WTC11 (cell line): ENCODE measurements at places on chromosomes 4 and X.
A peak's percentile ranks its signal among the peaks of the same experiment; 100 is the strongest.

DNA sequence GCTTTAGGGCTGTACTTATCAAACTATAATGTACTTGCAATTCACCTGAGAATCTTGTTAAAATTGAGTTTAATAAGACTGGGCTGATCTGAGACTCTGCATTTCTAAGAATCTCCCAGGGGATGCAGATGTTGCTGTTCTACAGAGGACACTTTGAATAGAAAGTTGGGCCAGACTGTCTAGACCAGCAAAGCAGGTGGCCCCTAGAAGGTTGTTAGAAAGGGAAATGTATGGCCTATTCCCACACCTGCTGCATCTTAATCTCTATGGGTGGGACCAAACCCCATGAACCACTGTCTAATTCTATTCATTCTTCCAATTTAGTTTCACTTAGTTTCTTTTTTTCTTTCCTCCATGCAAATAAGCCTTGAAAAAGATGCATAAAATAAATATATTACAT lies 413.2 kb upstream of the TECRL start:
- DNase-seq, result no peak

DNA sequence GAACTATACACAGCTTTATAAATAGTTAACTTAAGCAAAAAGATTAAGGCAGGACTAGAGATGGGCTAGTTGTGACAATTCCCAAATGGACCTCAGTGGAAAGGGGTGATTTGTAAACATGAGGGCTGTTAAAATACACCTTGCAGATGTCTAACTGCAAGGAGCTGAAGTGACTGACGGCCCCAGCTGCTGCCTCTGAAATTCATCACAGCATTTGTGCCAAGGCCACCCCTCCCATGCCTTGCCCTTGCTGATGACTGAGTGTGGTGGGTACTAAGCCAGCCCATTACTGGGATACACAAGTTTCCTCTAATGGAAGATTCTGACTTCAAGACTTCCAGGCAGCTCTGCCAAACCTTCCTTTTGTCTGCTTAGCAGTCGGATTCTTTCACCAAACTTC lies 23.7 kb upstream of the EGFL6 start:
- no peak for DNase-seq

GRCh38 chr4:127829014-127829413 lies 46.9 kb downstream of the HSPA4L start:
- DNase-seq, result no peak

- no peak for DNase-seq
Observed at GRCh38 chr4:173170182-173170778, 1.7 kb downstream of the GALNT7 start.

- DNase-seq, result no peak
Observed at GRCh38 chr4:41883988-41884734, 51.1 kb upstream of the TMEM33 start.

DNA sequence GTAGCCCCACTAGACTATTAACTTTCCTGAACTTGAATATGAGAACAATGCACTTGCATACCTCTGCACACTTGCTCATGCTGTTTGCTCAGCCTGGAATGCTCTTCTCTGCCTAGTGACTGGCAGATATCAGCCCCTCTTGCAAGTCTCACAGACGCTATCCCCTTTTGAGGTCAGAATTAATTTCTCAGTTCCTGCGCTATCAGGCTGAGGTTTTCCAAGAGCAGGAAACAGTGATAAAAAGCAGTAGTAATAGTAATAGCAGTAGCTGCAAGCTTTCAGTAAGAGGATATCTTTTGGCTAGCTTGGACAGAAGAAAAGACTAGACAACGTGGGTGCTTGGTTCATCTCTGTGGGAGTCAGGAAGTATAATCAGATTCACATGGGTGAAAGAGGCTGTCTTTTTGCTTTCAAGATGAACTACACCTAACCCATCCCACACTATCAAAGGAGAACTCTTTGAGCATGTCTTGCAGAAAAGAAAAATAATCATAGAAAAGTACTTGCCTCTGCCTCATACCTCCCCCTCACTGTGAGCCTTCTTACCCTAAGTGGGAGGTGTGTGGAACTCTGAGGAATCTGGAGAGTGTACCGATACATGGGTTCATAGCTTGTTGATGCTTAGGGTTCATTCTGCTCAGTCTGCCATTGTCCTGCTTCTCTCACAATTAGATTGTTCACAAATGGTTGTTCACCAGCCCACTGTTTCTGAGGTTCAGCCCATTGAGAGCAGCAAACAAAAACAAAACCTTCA lies 11.3 kb upstream of the DRP2 start:
- no peak for DNase-seq

DNA sequence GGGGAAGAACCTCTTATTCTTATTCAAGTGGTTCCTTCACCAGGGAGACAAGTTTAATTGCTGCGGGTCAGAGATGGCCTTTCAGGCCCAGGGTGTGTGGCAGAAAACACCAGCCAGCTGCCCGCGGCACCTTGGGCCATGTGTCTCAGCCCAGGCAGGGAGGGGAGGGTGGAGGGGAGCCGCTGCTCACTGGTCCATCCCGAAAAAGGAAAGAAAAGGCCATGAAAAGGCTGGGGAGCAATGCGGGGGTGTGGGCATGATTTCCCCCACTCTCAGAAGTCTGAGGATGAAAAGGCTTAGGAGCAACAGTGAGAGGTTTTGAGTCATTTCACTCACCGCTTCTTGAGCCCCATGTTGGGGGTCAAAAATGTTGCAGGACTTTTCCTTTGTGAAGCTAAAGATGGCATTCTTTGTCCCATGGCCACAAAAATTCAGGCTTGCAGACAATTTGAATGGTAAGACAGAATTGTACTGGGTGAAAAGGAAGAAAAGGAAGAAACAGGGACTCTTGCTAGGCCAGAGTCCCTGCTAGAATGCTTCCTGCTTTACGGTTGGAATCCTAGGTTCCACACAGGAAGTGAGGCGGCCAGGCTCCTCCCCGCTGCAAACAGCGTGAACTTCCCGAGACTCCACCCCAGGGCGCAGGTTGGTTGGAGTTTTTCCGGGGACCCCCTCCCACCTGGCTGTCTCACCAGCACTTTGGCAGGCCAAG lies 17.4 kb upstream of the FAM47E start:
- peak; percentile 53 for DNase-seq

GRCh38 chr4:48470570-48470969 lies 12.6 kb upstream of the SLC10A4 start:
- no peak for DNase-seq

DNA sequence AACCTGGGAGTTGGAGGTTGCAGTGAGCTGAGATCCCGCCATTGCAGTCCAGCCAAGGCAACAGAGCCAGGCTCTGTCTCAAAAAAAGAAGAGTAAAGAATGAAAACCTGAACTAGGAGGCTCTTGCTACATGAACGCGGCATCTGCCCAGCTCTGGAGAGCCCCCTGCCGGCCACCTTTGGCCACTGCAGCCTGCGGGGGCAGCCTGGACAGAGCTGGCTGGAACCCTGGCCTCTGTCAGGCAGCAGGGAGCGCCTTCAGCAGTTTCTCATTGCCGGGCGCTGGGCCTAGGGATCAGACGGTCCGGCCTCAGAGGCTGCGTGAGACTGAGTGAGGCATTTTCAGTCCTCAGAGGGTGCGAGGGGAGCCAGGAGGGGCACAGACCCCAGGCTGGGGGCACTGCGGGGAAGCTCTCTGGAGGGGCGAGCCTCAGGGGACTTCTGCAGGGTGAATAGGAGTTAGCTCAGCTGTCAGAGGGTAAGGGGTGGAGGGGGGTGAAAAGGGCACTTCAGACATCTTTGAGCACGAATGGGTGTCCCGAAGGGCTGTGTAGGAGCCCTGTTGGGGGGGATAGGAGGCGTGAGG lies 17.5 kb downstream of the DOK7 start:
- DNase-seq, result peak; percentile 95

- DNase-seq, result no peak
Observed at GRCh38 chr4:145183023-145183422, 2.6 kb upstream of the OTUD4 start.

GRCh38 chrX:15242899-15243555 lies 26.9 kb downstream of the ASB9 start:
- no peak for DNase-seq

- no peak for DNase-seq
Observed at GRCh38 chr4:184250795-184251669, 33.4 kb upstream of the ENPP6 start.

DNA sequence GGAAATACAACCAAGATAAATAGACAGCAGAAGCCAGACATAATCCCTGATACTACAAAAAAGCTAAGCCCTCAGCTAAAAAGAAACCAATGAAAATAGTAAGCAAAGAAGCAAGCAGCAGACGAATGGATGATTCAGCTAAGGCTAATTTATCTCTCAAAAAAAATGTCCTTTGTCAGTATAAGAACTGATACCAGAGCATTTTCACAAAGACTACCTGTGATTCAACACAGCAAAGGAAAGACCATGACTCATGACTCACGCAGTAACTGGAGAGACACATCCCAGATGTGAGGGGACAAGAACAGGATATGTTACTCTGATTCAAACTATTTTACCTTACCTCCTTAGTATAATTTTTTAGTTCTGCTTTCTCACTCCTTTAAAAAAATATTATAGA lies 22.7 kb upstream of the TMPRSS11F start:
- DNase-seq, result no peak

DNA sequence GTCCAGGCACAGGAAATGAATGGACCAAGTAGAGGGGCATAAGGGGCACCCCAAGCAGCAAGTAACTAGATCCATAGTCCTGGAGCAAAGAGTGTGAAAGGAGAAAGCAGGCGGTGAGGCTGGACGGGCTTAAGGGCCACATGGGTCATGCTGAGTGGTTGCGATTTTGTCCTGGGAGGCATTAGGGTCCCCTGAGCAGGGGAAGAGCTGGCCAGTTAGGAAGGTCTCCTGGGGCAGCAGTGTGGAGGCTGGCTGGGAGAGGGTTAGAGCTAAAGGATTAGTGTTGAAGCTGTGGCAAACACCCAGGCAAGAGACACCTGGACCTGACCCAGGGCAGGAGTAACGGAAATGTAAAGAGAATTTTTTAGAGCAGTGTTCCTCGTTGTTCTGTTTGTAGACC lies 26.5 kb downstream of the MYOZ2 start:
- no peak for DNase-seq

- DNase-seq, result no peak
Observed at GRCh38 chr4:9923195-9923812, 98.0 kb downstream of the SLC2A9 start.

GRCh38 chr4:183263787-183264386 lies 56.2 kb downstream of the CLDN22 start:
- no peak for DNase-seq

- DNase-seq, result no peak
Observed at GRCh38 chr4:88134536-88135355, 23.7 kb downstream of the ABCG2 start.

DNA sequence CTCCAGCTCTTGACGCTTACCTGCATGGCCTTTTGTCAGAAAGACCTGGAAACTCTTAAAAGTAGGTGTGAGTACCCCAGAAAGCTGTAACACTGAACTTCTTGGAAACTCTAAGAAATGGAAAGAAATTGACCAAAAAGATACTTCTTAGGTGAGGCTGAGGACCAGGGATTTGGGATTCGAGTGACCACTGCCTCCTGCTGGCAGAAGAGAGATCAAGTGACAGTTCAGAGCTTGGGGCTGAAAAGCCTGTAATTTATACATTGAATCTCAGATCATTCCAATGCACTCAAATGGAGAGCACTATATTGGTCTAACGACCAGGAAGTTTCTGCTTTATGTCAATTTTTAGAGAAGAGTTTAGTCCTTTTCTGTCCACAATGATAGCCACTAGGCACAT lies 204.6 kb downstream of the PDGFRA start:
- DNase-seq, result peak; percentile 36

- DNase-seq, result no peak
Observed at GRCh38 chr4:182238355-182238931, 4.8 kb upstream of the TENM3 start.

DNA sequence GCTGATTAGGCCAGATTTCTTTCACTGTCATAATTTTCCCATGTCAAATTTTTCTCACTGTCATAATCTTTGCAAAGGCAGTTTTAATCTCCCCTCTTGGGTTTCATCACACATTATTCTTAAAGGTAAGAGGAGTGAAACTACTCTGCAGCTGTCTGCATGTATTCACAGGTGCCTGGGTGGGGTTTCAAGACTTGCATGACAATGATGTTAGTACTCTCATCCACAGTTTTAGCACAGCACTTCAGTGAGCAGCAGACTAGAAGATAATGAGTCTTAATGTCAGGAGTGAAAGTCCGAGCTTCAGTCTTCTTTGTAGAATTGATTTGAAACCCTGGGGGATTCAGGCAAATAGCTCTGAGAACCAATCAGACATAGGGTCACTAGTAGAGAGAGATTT lies 182.5 kb upstream of the GALNT7 start:
- no peak for DNase-seq

- DNase-seq, result no peak
Observed at GRCh38 chr4:8280158-8280875, 10.8 kb downstream of the HTRA3 start.

DNA sequence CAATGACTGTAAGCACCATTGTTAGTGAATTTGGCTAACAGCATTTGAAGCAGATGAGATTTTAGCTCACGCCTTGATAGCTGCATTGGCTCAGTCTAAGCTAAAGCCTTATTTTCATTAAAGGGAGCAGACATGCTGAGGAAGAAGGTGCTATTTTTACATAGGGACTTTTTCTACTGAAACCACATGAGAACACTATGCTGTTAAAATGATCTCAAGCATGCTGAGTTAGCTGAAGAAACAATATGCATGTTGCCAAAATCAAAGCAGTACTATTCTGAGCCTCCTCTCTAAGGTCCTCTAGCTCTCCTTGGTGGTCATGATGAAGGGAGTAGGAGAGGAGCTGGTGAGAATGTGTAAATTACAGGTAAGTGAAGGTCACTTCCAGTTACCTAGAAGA lies 134.4 kb upstream of the JADE1 start:
- DNase-seq, result no peak

- peak; percentile 72 for DNase-seq
Observed at GRCh38 chr4:110637408-110638088, 14.7 kb upstream of the PITX2 start.

- DNase-seq, result no peak
Observed at GRCh38 chr4:40292313-40292759, 42.8 kb upstream of the CHRNA9 start.

GRCh38 chr4:110064295-110064694 lies 134.1 kb downstream of the ELOVL6 start:
- no peak for DNase-seq

GRCh38 chrX:2707334-2707760 lies 16.3 kb downstream of the CD99 start:
- peak; percentile 54 for DNase-seq

DNA sequence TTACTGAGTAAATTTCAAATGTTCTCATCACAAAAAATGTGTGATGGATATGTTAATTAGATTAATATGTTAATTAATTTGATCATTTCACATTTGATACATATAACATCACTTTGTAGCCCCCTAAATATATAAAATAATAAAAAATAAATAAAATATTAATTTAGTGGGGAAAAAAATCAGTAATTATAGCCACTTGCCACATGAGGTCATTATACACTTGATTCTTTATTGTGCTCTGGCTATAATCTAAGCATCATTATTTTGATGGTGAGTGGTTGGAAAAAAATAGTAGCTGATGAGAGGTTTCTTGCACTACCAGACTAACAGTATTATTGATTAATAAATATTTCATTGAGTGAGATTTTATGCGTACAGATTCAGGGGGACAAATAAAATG lies 57.4 kb downstream of the DCK start:
- DNase-seq, result no peak

GRCh38 chr4:168636040-168636439 lies 139.2 kb downstream of the PALLD start:
- no peak for DNase-seq
